ENCODE measurements at places on chromosomes 1 and 21.

DNA sequence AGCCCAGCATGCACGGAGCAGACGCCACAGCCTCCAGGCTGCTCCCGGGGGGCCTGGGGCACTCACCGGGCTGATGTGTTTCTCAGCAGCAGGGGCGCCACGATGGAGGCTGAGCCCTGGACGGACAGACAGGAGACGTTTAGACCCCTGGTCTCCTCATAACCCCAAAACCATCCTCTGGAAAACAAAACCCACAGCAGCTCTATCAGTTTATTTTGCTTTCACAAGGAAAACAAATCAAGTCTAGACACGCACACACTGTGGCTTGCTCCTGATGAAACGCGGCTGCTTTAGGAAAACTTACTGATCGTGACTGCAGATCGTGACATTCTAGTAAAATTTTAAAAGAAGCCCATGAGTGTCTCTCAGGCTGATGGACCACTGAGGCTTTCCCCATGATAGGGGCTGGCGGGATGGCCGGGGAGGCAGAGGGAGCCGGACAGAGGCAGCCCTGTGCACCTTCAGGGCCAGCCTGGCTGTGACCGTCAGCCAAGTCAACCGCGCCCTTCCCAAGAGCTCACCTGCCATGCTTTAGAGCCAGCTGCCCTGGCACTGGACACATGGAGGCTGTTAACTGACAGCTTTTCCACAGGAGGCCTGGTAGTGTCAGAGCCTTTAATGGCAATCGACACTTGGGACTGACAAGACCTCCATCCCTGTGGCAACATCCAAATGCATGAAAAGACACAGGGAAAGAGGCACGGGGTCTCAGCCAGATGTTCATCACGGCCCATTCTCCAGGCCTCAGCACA lies 5.2 kb downstream of the POFUT2 start:
- DNase-seq, result no peak

DNA sequence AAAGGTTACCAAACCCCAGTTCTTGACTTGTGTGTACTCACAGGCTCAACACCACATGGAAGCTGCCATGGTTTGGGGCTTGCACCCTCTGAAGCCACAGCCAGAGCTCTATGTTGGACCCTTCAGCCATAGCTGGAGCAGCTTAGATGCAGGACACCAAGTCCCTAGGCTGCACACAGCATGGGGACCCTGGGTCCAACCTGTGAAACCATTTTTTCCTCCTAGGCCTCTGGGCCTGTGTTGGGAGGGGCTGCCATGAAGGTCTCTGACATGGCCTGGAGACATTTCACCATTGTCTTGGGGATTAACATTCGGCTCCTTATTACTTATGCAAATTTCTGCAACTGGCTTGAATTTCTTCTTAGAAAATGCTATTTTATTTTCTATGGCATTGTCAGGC lies 62.1 kb upstream of the PRRX1 start:
- no peak for DNase-seq

DNA sequence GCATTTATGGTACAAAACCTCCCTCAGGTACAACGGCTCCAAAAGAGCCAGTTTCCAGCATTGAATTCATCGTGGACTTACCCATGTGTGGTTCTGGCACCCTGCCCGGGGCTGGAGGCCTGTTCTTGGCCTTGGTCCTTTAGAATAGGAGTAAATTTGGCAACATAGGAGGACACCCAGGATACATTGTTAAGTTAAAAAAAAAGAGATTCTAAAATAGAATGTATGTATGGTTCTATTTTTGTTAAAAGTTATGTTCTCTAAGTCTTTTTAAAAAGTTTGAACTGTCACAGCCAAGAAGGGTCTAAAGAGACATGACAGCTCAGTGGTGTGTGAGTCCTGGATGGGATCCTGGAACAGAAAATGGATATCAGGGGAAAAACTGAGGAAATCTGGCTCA lies 25.9 kb downstream of the EPHX1 start:
- peak; percentile 90 for DNase-seq

DNA sequence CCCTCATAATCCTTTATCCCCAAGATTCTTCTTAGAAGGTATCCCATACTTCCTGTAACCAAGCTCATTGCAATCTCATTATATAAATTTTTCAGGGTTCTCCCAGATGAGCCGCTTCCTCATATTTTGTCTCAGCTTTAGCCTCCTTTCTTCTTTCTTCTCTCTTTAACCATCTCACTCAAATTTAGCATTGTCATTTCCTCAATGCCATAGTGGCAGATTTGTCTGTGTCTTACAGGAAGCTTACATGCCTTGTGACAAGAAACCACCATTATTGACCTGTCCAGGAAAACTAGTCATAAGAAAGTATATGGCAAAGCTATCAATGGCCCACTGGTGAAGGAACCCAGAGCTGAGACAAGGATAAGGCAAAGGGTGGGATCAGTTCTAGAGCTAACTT lies 6.0 kb upstream of the FCRL2 start:
- DNase-seq, result peak; percentile 12

DNA sequence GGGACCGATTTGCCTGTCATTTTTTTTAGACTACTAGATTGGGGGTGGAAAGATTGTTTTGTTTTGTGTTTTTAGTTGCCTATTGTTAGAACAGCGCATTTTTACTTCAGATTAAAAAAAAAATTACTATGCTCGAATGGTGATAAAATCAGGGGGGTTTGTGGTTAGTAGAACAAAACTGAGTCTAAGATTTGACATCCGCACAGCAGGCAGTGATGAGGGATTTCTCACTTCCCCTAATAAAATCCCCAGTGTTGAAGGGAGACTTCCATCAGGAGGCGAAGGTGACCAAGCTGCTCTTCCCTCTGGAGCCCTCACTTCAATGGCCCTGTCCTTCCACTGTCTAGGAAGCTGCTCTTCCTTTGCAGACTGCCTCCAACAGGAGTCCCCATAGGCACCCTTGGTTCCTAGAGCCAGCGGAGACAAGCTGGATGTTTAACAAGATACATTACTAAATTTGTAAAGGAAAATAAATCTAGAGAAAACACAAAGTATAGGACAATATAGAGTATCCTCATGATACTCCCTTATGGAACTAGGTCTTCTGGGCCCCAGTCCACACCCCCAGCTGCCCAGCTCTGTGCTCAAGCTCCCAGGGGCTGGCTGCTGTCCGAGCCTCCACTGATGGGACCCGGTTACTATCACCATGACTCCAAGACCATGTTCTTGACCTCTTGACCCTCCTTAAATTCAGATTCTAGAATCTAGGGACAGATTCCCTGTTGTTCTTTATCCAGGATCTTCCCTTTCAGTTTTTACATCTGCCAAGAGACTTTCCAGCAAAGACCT lies 31.0 kb downstream of the TENT5C start:
- no peak for DNase-seq

DNA sequence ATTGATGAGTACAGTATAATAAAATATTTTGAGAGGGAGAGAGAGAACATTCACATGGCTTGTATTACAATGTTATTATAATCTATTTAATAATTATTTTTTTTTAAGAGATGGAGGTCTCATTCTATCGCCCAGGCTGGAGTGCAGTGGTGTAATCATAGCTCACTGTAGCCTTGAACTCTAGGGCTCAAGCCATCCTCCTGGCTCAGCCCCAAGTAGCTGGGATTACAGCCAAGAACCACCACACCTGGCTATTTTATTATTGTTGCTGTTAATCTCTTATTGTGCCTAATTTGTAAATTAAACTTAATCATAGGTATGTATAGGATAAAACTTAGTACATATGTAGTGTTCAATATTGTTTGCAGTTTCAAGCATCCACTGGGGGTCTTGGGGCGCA lies 57.8 kb downstream of the HS2ST1 start:
- no peak for DNase-seq

DNA sequence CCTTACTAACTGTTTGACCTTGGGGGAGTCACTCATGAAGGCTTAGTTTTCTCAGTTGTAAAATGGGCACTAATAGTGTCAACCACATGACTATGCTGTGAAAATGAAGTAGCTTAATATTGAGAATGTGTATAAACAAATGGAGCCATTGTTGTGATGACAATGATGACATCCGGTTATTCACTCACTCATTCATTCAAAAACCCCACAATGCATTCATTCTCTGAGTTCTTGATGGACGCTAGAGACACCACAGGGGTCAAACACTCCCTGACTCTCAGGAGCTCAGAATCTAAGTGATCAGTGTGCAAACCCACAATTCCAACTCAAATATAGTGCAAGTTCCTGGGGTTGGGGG lies 138.9 kb downstream of the FOXD2 start:
- no peak for DNase-seq

DNA sequence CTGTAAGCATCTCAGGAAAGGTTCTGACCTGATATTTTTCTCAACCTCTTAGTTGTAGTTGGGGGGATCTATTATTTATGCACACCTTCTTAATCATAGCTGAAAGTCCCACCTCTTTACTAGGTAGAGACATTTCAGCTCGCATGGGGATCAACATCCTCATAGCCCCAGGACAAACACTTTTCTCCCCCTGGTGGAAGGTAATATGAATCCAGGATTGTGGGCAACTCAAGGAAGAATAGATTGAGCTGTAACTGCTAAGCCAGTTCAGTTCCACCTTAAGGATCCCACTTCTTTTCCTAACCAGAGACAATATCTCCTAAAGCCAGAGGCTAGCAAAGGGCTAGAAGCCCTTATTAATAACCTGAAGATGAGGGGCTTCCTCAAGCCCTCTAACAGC lies 25.4 kb upstream of the SMYD3 start:
- DNase-seq, result no peak

DNA sequence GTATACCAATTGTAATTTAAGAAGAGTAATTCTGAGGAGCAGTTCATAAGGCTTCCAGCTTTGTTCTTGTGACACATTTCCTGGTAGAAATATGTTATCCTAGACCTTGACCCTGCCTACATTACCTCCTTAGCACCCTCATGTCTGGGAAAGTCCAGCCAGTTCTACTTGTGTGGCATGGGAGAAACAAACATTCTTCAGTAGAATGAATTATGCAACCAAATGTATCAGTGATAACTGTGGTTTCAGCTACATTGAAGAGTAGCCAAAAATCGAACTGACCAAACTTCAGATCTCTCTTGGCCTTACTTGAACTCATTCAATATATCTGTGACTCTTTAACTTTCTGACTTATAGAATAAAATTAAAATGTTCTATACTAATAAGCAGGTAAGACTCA lies 308.1 kb upstream of the LYPLAL1 start:
- no peak for DNase-seq

- DNase-seq, result no peak
Observed at GRCh38 chr1:169943963-169944526, 50.3 kb upstream of the SCYL3 start.

DNA sequence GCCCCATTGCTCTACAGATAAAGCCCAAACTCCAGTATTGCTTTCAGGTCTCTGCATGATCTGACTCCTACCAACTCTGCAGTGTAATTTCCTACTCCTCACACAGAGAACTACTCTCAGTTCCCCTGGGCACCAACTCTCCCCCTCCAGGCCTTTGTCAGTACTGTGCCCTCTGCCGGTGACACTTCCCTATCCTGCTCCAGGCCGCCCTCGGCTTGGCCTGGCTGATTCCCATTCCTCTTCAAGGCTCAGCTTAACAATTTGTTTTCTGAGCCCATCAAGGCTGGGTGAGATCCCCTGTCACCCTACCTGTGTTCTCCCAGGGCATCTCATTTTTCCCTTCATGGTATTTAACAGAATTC lies 2.6 kb downstream of the SLAMF8 start:
- DNase-seq, result peak; percentile 52

DNA sequence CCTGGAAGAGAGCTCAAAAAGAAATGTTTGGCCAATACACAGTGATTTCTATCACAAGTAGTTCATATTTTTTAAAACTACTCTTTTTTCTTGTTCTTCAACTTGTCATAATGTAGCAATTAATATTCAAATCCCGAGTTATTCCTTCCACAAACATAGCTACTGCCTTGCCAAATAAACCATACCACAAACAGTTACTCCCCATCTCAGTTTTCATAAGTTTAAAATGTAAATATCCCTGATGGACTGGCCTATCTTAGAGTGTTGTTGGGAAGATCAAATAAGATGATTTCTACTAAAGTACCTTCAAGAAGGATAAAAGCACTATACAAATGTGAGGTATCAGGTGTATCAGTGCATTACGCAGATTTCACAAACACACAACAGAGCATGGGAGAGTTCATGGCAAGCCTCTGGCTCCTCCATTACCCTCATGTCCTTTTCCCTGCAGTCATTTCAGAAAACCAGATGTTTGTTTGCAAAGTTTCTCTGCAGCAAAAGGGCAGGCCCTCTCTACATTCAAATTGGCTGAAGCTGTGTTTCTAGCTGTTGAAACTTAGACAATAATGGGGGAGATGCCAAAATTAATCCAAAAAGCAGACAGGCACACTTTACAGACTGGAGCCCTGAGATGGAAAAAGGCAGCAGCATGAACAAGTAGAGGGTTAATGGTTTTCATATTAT lies 16.1 kb downstream of the WLS start:
- DNase-seq, result peak; percentile 61

GRCh38 chr1:17585266-17585987 lies 45.9 kb downstream of the ARHGEF10L start:
- DNase-seq, result no peak

DNA sequence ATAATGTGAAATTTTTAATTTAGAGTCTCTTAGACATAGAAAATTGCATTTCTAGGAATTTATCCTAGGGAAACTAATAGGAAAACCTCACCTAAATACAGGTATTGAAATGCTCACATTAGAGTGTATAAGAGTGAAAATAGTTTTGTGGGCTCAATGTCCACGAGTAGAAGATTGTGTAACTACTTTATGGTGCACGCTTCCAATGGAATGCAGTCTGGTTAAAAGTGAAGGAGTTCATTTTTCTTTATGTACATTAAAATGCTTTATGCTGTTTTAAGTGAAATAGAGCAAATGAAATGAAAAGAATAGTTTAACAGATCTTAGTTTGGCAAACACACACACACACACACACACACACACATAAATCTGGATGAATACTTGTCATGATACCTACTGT lies 278.2 kb downstream of the USP25 start:
- DNase-seq, result no peak

DNA sequence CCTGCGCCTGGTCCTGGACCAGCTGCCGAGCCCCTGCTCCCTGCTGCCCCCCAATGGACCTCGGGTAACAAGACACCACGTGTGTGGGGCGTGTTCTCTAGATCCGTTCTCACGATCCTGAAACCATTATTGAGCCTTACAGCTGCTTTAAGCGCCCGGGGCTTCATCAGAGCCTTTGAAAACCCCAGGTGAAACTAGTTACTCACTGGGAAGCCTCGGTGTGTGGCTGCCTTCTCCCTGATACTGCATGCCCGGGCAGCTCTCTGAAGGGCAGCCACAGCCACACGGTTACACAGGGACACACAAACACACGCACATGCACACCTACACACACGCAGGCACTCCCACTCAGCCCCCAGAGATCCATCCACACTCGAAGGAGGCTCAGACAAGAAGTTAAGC lies 5.3 kb downstream of the HES2 start:
- DNase-seq, result no peak
